ENCODE measurements at places on chromosomes 6 and 20.
A peak's percentile ranks its signal among the peaks of the same experiment; 100 is the strongest.

- DNase-seq: no peak
These were observed 90.1 kb upstream of the AFDN start for GRCh38 chr6:167736486-167737204.

DNA sequence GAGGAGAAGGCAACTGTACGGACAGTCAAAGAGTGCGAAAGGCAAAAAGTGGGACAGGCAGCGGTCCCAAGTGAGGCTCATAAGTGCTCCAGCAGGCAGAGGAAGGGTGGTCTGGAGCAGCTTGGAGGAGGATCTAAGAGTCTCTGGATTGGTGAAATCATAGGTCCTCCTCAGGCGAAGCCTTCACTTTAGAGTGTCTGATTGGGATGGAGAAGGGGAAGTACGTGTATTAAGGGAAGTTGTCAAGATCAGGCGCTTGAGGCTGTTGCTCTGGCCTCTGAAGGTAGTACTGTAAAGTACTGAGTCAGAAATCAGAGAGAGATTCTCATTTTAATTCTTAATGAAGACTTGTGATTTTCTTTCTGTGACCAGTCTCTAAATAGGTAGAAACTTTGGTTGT lies 185.6 kb downstream of the KIF16B start:
- no peak for DNase-seq

DNA sequence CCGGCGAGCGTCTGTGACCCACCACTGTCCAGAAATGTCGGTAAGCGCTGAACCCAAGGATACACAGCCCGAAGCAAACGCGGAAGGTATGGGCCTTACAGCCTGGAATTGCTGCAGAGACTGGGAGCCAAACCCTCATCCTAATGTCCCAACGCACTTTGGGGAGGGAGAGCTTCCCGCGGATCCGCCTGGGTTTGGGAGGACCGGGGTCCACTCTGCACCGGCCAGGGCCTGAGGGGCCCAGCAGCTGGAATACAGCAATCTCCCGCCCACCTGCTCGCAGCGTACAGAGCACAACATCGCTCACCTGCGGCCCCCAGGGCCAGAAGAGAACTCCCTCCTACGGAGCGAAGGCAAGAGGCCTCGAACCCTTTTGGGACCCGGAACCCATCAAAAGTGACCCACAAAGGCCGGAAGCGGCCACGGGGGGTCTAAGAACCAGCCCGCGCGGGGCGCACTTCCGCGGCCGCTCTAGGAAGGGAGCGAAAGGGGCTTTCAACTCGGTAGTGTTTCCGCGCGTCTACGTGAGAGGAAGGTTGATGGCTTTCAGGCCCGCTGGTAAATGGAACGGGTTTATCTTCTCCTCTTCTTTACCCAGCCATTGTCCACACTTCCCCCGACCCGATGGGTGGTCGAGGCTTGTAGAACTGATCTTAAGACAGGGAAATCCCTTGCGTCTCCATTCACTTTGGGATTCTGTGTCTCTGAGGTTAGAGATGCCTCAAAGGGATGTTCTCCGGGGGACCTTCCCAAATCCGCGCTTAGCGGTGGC lies at the start of gene ZSCAN12:
ZSCAN12 (minus strand) TSS at position 398 of the 772 bp plus-strand sequence. CDS start 1,342 bp downstream, outside the sequence.
- peak; percentile 65 for DNase-seq

DNA sequence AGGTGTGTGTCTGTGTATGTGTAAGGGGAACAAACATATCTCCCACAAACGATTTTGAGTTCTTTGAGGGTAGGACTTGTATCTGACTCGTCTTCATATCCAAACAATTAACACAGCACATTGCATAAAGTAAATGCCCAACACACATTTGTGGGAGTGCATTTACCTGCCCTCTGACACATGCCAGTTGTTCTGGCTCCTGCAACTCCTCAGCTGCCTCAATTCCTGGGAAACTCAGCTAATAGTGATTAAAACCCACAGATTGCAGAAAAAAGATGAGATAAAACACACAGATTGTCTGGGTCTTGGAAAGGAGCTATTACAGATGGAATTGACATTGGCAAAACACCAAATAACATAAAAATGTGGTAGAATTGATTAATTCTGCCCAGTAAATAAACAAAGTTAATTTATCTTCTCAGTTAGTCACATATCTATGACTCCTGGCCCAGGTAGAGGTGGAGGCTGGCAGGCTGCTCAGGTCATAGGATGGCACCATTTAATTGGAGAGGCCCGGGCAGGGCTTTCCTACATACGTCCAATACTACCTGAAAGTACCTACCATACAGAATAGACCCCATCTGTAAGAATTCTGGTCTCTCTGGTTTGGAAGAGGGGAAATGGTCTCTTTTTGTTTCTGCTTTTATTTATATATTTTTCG lies 71.5 kb upstream of the IFNGR1 start:
- DNase-seq: no peak

DNA sequence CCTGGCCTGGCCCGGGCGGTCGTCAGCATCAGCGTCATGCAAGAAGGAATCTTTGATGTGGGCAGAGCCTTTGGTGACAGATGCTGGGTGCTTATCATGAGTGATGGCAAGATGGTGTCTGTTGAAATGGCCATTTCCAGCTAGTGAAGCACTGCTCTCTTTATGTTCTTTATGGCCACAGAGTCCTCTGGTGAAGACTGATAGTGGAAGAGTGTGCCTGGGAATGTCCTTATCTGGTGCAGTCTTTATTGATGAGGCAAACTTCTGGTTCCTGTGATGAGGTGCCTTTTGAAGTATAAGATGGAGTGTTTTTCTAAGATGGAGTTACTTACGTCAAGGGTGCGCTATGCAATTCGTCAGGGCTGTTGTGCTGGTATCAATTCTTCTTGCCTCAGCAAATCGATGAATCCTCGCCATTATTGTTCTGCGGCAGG lies 22.6 kb upstream of the CCR6 start:
- no peak for DNase-seq

DNA sequence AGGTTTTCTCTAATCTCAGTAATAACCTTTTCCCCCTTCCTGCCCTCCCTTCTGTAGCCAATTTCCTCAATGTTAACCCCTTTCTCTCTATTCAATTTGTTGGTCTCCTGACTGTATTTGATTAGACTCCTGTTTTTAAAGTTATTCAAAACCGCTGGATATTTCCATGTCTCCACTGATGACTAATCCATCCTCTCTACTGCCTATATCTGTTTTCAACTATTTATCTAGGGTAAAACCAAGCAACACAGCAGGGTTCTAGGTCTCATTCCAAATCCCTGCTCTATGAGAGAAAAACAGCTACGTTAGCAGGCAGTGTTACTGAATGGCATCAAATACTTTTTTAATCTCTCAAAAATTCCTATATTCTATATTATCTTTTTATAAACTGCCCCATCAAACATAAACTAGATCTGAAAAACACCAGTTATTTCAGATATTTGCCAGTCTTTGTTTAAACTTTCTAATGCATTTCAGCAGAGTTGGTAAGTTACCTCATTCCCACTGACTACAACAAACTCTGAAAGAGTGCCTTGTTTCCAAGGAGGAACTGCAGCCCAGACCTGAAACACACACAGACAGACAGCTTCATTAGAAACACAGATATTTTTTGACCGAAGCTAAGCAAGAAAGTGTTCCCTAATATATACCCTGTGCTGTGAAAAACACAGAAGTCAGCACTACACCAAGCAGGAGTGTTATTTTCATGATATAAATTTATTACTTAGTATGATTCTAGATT lies 8.2 kb downstream of the RTN4IP1 start:
- no peak for DNase-seq

DNA sequence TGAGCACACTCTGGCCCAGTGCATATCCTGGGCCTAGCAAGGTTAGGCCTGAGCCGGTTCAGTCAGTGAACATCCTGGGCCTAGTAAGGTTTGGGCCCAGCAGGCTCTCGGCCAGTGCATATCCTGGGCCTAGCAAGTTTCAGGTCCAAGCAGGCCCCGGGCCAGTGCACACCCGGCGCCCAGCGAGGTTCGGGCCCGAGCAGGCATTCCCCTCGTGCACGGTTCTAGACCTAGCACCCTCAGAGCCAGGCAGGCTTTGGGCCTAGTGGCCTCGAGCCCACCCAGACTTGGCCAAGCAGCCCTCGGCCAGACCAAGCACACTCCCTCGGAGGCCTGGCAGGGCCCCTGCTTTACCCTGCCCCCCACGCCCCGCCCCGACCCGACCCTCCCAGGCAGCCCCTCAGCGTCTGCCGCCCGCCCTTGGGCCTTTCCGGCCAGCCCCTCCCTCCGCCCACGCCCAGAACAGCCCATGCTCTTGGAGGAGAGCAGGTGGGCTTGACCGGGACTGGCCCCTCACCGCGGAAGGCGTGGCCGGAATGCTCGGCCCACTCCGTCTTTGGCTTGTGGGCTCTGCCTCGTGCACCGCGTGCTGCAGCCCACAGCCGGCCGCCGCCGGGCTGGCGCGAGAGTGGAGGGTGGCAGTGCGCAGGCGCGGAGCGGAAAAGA lies at the start of gene CTCFL:
CTCFL (minus strand) TSS at position 630 of the 666 bp plus-strand sequence. CDS start 935 bp downstream, outside the sequence.
- no peak for DNase-seq

DNA sequence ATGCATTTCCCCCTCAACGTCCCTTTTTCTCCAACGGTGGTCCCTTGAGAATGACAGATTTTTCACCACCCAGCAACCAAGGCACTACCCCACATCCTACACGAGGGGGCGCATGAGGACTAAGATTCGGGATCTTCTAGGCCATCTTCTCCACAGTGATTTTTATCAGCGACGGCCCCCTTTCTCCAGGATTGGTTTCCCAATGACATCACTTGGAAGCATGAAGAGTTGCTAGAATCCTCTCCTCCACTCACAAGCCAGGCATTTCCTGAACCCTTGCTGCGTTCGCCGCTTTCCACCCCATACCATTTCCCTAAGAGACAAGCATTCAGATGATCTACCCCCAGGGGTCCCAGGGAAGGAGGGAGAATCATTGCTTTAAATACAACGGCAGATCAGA lies 252.0 kb downstream of the HIVEP2 start:
- DNase-seq: peak; percentile 59

DNA sequence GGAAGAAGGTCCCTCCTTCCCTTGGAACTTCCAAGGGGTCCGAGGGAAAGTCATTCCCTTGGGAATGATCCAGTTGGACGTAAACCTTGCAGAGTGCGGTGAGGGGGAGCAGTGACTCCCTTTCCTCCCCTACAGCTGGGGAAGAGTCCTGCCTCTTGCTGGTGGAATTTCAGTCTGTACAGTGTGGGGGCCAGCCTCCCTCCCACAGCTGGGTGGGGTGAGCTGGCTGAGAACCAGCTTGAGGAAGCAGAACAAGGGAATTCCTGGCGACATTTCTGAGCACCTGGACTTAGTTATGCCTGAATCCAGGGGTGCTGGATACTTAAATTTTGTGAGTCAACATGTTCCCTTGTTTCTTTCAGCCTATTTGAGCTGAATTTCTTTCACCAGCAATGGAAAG lies 152.0 kb downstream of the ANKRD60 start:
- no peak for DNase-seq

- no peak for DNase-seq
These were observed 65.2 kb downstream of the HFE start for GRCh38 chr6:26152226-26153101.

DNA sequence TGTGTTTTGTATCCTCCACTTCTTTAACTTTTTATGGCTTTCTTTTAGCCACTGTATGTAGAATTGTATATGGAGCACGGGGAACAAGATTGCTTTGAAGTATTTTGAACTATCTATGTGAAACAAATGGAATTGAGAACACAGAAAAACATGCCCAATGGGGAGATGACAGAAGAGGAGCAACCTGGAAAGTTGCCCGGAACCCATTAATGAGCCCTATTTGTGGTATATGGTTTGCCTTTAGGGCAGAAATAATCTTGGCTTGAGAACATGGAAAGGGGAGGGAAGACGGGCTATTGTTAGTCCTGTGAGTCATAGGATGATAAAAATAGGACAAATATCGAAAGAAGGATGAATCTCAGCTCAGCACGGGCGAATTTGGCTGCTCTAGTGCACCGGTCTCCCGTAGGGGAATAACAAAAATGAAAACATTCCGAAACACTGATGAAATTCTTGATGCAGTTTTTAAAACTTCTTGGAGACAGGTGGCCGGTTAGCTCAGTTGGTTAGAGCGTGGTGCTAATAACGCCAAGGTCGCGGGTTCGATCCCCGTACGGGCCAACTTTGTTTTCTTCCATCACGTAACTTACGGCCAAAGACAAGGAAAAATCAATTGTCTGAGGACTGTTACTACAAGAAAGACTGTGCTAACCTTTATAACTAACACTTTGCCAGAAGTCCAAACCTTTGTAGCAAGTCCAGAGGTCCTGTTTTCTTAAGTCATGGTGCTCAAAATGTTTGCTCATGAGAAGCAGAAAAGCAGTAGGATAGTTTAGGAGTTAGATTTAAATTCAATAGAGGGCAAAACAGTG lies 15.7 kb downstream of the HMGN4 start:
- peak; percentile 60 for DNase-seq

DNA sequence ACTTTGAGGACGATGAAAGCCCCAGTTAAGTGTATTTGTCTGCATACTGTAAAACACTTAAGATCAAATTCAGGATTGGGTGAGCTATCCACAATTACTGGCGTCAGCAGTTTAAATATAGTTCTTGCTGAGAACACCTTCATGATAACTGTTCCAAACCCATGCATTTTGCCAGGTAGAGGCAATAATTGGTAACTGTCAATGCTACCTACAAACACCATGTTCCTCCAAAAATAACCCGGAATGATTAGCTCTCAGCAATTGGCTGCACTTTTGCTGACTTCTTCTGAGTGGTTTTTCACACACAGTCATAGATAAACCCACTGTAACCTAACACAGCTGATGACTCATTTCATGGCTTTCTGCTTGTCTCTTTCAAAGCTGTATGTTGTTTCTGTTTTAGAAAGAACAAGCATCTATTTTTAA lies 1358.6 kb upstream of the GJE1 start:
- no peak for DNase-seq

DNA sequence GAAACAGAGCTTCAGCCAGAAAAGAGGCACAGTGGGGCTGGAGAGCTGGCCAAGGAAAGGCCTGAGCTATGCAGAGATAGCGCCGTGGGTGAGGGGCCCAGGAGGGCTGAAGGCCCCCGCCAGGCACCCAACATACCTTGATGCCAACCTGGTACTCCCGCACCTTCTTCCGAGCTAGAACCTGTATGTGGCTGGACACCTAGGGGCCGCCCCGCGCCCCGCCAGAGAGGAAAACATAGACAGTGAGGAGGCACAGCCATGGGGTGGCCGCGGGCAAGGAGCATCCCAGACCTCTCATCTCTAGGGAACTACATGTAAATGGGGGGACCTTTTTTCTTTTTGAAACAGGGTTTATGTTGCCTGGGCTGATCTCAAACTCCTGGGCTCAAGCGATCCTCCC lies 12.0 kb downstream of the RPL10A start:
- no peak for DNase-seq

DNA sequence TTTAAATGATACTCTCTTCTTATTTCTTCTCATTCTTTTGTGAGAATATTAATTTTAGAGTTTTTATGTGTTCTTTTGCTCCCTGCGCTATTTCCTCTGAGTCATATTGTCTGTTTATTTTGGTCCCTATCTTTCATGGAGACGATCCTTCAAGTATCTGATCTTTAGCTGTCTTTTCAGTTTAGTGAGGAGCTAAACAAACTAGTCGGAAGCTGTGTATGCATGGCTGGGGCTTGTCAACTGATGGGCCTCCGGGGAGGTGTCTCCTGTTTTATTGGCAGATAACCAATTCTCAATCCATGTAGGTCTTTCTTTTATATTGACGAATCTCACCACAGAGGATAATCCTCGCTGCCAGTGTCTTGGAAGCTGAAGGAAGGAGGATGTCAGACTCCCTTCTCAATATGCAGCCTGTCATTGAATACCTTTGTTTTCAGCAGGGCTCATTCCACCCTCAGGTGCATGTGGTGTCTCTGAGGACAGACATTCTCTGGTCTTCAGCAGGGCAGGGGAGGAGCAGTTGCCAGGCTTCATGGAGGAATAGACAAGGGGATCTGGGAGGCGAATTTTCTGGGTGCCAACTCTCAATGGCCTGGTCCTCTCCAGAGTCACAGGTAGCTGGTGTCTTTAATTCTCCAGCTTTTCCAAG lies 64.9 kb downstream of the RNF182 start:
- DNase-seq: no peak

- no peak for DNase-seq
These were observed 14.7 kb upstream of the SIM1 start for GRCh38 chr6:100479179-100480035.

Data from effector CD4-positive, alpha-beta T cell (primary cell).